ENCODE measurements at places on chromosomes 2 and 18.

- no peak for DNase-seq
These were observed 53.3 kb downstream of the ARHGAP28 start for GRCh38 chr18:6782861-6783260.

- DNase-seq: no peak
These were observed 14.0 kb downstream of the USP34 start for GRCh38 chr2:61456746-61457420.

GRCh38 chr2:218422403-218423086, 3.6 kb downstream of the VIL1 start:
- DNase-seq: no peak

- no peak for DNase-seq
These were observed 61.1 kb downstream of the SMCHD1 start for GRCh38 chr18:2716394-2717326.

DNA sequence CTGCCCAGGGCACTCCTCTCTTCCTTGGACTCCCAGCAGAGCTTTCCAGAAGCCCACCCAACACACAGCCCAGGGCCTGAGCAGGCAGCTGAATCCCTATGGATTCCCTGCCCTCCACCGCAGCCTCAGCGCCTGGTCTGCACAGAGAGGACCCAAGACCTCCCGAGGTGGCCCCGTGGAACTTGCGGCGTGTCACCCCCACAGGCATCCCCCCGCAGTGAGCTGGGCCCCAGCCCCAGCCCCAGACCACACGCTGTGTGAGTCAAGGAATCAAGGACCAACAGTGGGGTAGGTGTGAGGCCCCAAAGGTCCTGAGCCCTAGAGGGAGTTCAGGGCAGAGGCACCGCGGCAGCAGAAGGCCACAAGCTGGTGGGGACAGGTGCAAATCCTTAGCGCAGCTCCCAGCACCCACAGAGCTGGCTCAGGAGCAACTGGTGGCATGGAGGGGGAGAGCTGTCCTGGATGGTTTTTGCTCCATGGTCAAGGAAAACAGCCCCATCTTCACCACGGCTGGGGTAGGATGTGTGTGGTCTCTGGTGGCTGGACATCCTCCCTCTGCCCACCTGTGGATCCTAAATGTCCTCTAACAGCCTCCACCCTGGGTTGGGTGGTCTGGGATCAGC, 8.5 kb downstream of the HS6ST1 start:
- no peak for DNase-seq

GRCh38 chr2:155310589-155310988, 612.1 kb downstream of the KCNJ3 start:
- DNase-seq: no peak

GRCh38 chr18:48131042-48131441, 200.6 kb upstream of the SMAD2 start:
- DNase-seq: no peak

DNA sequence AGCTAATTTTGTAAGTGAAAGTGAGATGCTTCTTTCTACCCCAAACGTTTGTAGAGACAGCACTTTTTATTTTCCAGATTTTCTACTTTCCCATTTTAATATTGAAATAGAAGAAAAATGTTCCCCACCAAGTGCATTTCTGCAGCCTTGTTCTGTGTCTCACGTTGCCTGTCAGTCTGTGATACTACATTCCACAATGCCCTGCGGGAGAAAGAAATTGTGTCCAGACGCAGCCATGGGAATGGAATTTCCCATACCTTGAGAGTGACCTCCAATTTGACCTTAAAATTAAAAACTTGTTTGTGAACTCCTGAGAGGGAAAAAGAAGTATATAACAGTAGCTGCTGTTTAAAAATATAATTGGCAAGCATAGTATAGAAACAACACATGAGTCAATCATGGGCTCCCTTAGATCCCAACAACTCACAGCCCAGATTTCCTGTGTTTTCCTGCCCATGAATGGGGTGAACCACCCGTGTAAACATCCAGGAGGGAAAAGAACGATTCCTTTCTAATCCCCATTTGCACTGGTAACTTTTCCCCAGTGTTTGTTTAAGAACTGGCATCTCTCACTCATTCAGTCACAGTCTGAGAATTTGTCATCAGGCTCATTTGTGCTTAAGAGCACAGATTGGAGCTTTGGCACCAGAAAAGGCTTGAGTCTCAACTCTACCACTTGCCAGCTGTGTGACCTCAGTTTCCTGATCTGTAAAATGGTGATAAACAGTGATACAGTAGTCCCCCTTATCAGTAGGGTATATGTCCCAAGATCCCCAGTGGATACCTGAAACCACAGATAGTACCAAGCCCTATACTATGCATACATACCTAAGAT, 166.1 kb upstream of the ZNF521 start:
- DNase-seq: no peak

DNA sequence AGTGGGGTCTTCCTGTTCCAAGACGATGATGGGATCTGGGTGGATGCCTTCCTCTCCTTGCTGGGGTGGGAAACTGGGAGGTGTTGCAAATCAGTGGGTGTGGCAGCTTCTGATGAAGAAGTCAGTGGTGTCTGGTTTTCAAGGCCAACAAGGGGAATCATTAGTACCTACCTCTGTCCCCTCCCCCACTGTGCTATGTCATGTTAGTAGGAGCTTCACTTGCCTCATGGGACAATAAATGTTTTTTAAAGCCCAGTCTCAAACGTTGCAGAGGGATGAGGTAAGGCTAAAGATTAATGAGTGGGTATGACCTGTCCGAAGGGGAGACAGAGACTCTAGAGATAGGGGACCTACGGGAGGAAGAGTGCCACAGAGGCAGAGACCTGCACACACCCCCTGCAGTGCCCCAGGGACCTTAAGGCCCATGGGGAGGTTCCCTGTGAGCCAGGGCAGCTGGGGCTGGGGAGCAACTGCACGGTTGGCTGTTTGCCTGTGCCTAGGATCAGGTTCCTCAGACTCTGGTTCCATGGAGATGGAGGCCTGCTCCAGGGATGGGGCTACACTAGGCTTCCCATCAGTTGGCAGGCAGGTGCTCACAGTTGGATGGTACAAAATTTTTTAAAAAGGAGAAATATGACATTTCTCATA, 37.8 kb upstream of the SLC1A4 start:
- DNase-seq: no peak

DNA sequence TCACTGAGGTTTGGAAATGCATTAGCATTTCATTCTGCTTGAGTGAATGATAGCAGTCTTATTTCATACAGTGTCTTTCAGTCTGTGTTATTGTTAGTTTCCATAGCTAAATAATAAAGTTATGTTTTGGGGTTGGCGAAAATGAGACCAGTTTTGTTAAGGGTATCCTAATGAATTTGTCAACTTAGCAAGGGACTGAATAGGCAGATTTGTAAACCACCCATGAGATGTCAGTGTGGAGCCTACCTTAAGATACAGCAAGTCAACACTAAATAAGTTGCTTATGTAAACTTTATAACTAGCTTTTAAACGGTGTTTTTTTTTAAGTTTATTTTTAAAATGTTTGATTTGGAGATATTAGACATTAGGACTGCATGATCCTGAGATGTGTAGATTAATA, 11.9 kb downstream of the NAPG start:
- no peak for DNase-seq

- no peak for DNase-seq
These were observed 60.3 kb downstream of the KIAA2012 start for GRCh38 chr2:202133200-202133908.

GRCh38 chr2:10369269-10370255, 66.9 kb downstream of the HPCAL1 start:
- no peak for DNase-seq

DNA sequence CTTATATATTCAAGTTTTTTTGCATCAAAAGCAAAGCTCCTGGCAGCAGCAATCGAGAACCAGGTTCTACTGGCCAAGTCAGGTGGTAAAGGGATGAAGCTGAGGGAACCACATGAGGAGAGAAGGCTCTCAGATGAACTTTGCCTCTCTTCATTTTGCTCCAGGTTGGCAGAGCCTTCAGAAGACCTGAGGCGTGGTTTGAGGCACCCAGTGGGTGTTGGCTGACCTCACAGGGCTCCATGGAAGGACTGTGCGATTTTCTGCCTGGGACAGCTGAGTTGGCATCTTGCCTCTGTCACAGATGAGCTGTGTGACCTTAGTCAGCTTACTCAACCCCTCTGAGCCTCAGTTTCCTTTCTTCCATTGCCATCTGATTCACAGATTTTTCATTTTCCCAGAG, 89.0 kb downstream of the INSIG2 start:
- no peak for DNase-seq

DNA sequence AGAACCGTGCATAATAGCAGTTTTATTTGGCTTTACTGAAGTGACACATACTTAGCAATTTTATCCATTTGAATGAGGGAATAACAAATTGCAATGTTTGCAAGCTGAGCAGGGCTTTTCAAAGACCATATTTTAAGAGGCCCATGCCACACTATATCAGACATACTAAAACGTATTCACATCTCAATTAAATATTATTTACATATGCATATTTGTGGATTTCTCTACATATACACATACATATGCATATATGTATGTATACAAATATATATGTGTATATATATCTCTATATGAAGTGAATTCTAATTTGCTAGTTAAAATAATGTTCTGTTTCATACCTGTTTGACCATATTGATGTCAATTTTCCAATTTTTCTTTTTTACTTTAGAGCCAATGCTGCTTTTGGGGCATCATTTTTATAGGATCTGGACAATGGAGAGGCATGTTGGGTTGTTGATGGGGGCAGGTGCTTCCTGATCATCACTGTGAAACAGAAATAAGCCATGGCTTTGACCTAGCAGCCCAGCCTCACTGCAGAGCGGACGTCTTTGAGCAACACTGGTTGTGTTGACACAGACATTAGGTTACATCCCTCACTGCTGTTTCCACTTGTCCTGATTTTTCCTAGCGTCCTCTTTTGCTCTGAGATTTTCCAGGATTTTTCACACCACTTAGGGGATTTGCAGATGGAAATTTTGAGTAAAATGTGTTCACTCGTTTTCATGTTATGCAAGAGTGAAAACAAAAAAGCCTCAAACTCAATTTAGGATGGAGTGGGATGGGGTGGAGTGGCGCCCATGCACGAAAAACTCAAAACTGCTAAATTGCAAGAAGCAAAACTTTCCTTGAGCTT, 56.9 kb downstream of the RDH14 start:
- DNase-seq: no peak

DNA sequence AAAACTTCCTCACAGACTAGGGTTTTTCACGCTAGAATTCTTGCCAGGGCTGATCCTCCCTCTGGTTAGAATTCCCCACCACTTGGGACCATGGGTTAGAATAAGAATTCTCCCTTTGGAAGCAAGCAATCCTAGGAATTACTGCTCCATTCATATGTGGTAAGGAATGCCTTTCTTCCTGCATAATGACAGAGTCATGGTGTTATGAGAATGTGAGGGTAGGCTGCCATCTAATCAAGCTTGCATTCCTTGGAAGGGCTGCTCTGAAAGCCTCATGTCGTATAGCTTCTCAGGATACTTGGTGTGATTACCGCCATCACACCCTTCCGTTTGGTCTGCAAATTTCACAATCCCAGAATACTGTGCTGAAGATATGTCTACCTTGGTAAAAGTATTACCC, 1282.4 kb upstream of the PIK3C3 start:
- no peak for DNase-seq

DNA sequence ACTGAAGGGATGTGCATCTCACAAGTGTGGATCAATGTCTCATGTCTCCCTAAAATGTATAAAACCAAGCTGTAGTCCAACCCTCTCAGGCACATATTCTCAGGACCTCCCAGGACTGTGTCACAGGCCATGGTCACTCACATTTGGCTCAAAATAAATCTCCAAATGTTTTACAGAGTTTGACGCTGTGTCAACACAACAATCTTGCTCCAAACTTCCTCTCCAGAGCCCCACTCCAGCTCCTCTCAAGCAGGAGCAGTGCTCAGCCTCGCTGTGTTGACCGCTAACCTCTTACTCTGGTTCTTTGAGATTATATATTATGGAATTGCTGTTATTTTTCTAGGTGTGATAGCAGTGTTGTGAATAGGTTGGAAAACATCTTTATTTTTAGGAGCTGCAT, 56.2 kb downstream of the CYP27C1 start:
- no peak for DNase-seq

DNA sequence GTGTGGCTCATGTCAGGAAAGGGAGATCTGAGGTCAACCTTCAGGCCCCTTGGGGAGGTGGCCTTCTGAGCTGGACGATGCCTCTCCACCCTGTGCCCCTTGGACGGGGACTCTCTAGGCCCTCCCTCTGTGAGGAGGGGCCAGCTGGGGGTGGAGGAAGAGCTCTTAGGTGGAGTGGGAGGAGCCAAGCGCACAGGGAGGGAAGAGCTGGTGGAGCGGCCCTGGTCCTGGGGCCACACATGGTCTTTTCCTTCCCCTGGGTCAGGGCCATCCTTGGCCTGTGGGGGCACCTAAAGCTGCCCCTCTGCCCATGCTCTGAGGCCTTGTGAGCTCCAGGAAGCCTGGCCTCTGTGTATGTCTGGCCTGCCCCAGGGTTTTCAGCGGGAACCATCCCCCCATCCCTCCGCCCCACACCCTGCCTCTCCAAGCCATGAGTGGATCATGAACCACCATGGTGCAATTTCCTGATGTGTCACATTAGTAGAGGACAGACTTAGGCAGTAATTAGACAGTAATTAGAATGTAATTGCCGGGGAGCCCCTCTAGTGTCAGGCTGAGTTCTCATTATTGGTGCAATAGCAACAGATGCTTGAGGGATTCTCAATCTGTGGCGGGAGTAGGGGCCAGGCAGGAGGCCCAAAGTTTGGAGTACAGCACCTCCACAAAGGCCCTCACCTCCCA, 63.0 kb downstream of the GLI2 start:
- no peak for DNase-seq

DNA sequence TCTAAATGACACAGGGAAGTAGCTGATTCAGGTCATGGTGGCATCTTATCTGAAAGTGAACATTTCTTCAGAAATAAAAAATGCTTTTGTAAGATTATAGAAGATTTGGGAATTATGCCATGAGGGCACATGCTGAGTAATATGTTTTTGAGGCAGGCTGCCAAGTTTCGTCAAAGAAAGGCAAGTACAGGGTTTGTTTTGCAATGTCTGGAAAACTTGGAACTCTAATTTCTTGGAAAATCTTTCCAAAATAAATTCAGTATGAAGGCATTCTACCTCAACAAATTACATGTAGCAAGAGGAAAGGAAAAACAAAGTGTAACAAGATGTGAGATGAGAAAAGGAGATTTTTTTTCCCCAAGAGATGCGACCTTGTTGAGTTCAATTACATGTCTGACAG, 167.7 kb downstream of the PLCL1 start:
- no peak for DNase-seq

GRCh38 chr2:215929602-215930335, 83.6 kb downstream of the MREG start:
- no peak for DNase-seq

DNA sequence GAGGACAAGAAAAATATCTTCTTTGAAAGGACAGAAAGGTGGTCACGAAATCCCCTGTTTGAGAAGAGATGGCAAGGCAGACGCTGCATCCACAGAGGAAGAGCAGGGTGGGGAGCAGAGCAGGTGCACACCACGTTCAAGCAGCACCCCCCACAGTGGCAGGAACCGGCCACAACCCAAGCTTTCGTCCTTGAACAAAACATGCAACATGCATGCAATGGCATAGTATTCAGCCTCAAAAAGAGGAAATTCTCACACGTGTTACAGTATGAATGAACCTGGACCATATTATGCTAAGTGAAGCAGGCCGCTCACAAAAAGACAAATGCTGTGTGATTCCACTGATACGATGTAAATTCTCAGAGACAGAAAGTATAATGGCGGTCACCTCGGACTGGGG, 51.4 kb downstream of the CMPK2 start:
- DNase-seq: no peak

- DNase-seq: no peak
These were observed 37.2 kb downstream of the LCT start for GRCh38 chr2:135799738-135800137.

Measured in GM13977 (cell line).